ENCODE measurements at places on chromosomes 5 and 9.

- DNase-seq: peak; percentile 20
Measured at GRCh38 chr5:54610197-54610944, 92.8 kb downstream of the SNX18 start.

- no peak for DNase-seq
Measured at GRCh38 chr9:22005702-22006606, 3.2 kb downstream of the CDKN2B start.

DNA sequence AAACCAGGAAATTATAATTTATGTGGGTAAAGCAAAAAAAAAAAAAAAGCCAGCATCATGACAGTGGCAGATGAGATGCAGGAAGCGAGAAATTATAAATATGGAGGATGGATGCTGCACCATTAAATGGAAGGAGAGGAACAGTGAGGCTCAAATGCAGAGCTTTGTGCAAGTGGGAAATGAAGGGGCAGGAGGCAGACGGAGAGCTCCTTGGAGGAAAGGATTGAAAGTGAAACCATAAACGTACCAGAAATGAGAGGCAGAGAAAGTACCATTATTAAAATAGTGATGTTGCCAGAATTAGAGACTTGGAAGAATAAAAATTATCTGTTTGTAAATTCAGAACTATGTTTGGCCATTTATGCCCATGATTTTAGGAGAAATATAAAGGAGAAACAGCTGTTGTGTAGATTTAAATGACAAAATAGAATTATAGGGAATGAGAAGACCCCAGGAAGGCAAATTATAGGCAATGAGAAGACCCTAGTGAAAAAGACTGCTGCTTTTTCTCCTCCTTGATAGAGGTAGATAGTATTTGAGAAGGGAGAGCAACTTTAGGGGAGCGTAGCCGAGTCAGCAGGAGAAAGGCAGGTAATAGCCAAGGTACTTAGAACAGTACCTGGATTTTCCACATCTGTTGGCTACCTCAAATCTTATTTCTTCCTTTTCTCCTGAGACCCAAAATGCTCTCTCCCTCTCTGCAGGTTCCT lies 341.0 kb upstream of the CD180 start:
- no peak for DNase-seq

GRCh38 chr9:31542384-31543055 lies 841.9 kb upstream of the ACO1 start:
- DNase-seq: peak; percentile 23

DNA sequence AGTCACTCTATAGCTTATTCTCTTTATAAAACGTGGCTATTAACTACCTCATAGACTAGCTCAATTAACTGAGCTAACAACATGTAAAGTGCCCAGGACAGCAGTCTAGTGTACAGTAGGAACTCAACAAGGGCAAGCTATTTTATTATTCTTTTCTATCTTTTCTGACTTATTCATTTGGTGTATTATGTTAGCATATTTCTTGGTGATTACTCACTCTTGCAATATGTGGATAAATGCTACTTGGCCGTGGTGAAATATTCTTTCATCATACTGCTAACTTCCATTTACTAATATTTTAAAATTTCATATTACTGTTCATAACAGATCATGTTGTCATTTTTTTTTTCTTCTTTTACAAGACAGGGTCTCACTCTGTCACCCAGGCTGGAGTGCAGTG lies 4.9 kb downstream of the SLC25A51 start:
- no peak for DNase-seq

GRCh38 chr5:111999286-111999685 lies 242.3 kb upstream of the NREP start:
- no peak for DNase-seq

DNA sequence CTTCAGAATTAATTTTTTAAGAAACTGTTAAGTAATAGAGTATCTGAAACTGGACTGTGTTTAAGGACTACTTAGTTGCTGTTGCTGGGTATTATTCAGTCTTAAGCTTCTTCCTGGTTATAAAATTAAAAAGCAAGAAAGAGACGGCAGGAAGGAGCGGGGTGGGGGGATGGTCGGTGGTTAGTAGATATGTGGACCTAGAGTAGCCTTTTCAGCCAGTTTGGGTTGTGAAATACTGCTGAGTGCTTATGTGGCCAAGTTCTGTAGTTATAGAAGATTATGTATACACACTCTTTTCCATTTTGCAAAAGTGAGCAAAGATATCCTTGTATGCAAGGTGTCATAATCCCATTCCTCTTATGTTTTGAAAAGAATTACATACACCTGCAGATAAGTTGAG lies 28.5 kb downstream of the TRIO start:
- no peak for DNase-seq

DNA sequence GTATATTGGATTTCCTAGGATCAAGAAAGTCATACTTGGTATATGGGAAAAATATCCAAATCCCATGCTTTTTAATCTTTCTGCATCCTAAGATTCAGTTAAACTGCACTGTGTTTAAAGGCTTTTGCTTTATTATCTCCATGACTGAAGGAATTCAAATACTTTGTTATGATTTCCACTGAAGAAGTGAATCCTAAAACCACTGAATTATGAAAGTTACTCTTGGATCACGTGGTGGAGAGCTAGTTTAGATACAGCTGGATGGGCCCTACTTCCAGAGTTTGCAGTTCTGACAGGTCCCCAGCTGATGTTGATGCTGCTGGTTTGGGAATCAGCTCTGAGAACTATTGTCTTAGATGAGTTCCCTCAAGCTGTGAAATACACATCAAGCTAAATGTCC lies 5.0 kb downstream of the DAB2 start:
- no peak for DNase-seq

GRCh38 chr9:121538221-121538620 lies 38.6 kb upstream of the GGTA1 start:
- DNase-seq: no peak

DNA sequence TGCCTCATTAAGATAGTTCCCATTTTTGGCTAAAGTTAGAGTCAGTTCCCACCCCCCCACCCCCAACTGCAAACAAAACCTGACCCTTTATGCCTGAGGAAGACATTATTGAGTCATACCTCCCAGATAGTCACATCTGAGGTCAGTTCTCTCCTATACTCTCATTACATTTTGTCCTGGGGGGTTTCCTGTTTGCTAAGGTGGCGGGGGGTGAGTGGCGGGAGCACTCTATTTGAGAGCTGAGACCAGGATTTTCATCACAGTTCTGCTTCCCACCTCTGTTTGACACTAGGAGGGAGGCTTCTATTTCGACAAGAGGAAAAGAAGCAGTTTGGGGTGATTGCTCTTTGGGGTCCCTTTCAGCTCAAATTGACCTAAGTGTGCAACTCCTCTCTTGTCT lies 59.4 kb upstream of the ICE1 start:
- DNase-seq: no peak
